Vein endothelial cell (primary cell): ENCODE measurements at places on chromosomes 6 and 20. TPM values are rescaled to one million over a fixed set of nuclear protein-coding genes. Genes with fewer than 3 reads are reported as not detected.

OPRM1 gene
- not detected in 2 replicates for total RNA-seq

ARFGEF3 gene
- total RNA-seq: 6.9 and 7.9 TPM in 2 replicates

RHAG gene
- not detected in 2 replicates for total RNA-seq

ZNF334 gene
- under 0.01 and 0.48 TPM in 2 replicates for total RNA-seq

ANKRD6 gene
- total RNA-seq: 6.9 and 7.5 TPM in 2 replicates

EPPIN gene
- total RNA-seq: not detected in 2 replicates

C4B gene
- 0.33 and 0.76 TPM in 2 replicates for total RNA-seq

HLA-DRB5 gene
- total RNA-seq: 0.33 TPM in 1 of 2 replicates, not detected in the other

EFCAB8 gene
- under 0.01 TPM in 2 replicates for total RNA-seq

DNAH8 gene
- under 0.01 TPM in 2 replicates for total RNA-seq

HLA-DQB1 gene
- not detected in 2 replicates for total RNA-seq

PLEKHG1 gene
- total RNA-seq: 30.7 and 81.2 TPM in 2 replicates

CTAGE9 gene
- not detected in 2 replicates for total RNA-seq

SLC17A1 gene
- total RNA-seq: not detected in 2 replicates

IL17A gene
- total RNA-seq: not detected in 2 replicates

PLN gene
- total RNA-seq: not detected in 2 replicates

OGFRL1 gene
- 23.8 and 36.9 TPM in 2 replicates for total RNA-seq

LRRC73 gene
- 0.19 and 0.65 TPM in 2 replicates for total RNA-seq

SLC22A16 gene
- not detected in 2 replicates for total RNA-seq

TIAM2 gene
- total RNA-seq: 9.7 and 15.4 TPM in 2 replicates

TRIM15 gene
- not detected in 2 replicates for total RNA-seq

LST1 gene
- 0.48 TPM in 1 of 2 replicates, not detected in the other for total RNA-seq

TRIM38 gene
- 9.1 and 11.8 TPM in 2 replicates for total RNA-seq

STMND1 gene
- not detected in 2 replicates for total RNA-seq

FNDC11 gene
- 1.3 and 1.8 TPM in 2 replicates for total RNA-seq

EDN3 gene
- not detected in 2 replicates for total RNA-seq
